ENCODE measurements at places on chromosomes 12 and 14.

DNA sequence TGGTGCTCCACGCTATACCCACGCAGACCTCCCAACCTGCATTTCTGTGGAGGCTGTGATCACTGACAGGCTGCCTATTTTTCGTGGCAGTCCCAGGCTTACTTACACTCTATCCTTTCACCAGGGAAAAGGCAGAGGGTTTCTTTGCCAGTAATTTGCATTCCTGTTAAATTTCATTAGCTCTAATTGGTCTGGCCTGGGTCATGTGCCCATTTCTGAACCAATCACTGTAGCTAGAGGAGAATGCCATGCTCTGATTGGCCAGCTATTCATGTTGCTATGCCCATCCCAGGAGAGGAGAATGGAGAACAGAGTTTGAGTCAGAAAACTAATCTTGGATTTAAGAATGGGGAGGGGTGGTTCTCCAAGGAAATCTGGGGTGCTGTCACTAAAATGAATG, 43.2 kb upstream of the TUNAR start:
- DNase-seq: no peak

DNA sequence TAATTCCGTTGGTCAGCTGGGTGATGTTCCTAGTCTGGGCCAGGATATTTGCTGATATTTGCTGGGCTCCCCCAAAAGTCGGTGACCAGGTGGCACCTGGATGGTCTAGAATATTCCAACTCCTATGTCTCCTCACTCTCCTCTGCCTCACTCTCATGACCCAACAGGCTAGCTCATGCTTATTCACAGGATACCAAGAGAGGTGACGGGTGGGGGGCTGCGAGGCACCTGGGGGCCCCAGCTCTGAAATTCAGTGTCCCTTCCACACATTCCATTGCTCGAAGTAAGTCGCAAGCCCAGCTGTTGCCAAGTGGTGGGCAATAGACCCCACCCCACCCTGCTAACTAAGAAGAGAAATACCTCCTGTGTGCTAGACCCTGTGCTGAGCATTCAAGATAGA, 67.7 kb downstream of the C14orf132 start:
- no peak for DNase-seq

DNA sequence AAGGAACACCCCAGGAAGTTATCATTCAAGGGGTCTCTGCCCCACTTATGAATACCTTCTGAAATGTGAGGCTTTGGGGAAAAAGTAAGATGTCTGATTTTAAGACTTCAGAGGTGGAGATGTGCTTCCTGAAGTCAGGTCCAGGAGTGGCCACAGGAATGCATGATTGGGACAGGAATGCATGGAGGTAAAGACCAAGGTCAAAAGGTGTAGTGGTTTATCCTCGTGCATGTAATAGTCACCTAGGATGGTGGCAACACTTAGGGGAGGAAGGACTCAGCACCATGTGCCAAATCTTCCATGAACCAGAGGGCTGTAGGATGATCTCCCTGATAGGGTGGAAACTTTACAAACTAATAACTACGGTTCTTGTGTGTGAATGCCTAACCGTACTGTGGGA, 217.3 kb downstream of the C12orf75 start:
- no peak for DNase-seq

DNA sequence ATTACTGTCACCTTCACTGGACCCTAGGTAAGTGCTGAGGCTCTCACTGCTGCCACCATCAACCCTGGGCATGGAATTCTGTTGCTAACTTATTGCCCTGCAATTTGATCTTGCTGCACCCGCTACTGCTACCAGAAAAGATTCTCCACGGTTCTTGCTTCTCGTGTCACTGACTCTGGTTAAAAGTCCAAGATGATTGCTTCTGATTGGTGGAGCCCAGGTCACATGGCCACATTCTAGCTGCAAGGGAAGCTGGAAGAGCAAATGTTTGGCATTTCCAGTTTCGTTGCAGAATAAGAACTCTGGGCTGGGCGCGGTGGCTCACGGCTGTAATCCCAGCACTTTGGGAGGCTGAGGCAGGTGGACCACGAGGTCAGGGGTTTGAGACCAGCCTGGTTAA, 7.5 kb upstream of the VSX2 start:
- DNase-seq: no peak

DNA sequence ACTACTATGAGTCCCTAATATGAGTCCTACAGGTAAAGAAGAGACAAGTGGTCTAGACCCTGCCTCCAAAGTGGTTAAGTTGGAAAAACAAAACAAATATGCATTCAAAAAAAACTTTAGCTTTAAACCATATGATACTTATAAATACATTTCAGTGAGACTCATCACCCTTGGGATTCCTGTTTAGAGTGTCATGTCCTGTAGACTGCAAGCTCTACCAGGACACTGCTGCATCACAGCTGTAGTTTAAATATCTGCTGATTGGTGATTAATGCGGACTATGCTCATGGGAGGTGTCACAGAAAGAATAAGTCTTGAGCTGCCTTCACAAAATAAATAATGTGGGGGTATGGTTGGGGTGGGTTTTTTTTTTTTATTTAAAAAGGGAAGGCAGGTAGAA, 8.8 kb upstream of the LGR5 start:
- DNase-seq: no peak

DNA sequence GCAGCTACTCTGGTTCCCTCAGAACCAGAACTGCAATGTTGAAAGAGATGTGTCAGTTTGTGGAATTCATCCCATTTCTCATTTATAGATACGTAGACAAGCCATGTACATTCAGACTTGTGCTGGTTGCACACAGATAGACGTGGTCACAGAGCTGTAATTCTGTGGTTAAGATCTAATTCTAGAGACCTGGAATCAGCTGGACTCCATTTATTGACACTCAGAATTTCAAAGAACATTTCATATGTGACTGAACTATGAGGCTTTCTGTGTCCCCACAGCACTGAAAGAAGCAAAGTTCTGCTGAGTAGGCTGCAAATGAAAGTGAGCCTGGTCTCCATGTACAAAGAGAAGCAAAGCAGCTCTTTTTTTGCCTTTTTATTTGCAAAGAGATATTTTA, 220.2 kb upstream of the NAV3 start:
- no peak for DNase-seq

DNA sequence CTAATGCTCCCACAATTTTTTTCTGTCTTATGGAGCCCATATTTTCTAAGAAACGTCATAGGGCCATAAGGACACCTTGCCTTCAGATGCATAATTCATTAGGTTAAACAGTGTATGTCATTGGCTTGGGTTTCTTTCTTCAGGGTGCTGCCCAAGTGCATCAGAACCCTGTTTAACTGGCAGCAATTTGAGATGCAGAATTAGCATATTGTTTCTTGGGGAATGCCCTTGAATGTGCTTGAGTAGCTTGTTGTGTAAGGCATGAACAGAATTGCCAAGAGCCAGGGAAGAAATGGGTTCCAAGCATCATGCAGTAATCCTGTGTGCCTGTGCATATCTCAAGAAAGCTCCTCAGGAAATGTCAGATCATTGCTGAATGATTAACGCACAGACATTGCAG, 277.2 kb downstream of the SYT1 start:
- DNase-seq: no peak

DNA sequence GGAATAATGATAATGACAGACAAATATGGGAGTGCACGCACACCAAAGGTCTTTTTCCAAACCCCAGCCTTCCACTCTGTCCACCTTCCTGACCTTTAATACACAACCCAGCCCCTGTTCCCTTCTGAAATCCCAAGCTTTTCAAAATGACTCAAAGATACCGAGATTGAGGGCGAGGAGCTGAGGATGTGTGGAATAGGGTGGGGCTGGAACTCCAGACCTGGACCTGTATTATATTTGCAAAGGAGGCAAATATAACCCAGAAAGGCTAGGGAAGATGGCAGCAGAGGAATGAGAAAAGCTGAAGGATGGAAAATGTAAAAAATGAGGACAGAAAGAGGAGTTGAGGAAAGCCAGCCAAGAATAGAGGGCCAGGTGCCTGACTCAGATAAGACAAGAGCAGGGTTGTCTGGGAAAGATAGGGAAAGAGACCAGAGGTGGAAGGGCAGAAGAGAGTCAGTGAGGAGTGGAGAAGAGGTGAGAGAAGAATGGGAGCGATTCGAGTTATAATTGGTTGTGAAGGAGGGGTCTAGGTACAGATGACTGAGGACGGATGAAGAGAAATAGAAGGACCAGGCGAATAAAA, 1.0 kb upstream of the PTMS start:
- DNase-seq: no peak

Measured in stimulated activated CD8-positive, alpha-beta memory T cell treated with anti-CD3 and anti-CD28 coated beads, Interleukin-4, amount 100 ng/mL, for 48 hours (primary cell).